PC-3 (cell line): ENCODE measurements at places on chromosomes 7 and 10. TPM values are rescaled to one million over a fixed set of nuclear protein-coding genes. Genes with fewer than 3 reads are reported as not detected.
A peak's percentile ranks its signal among the peaks of the same experiment; 100 is the strongest.

The PARD3 gene
- 149 and 154 TPM in 2 replicates for total RNA-seq

The BET1 gene
- total RNA-seq, result 7.9 and 12.1 TPM in 2 replicates

The TWIST1 gene
- total RNA-seq, result 15.7 and 22.3 TPM in 2 replicates

The AHCYL2 gene
- 7.9 and 9.2 TPM in 2 replicates for total RNA-seq

GRCh38 chr7:43649755-43650274, 66.9 kb downstream of the STK17A start:
- H3K27ac ChIP-seq, result peak overlapping the region; percentile 99
- peaks cover 13% of the 10 kb centered on the region; the same call in 1 of the 2 replicates for H3K36me3 ChIP-seq
- H3K4me1 ChIP-seq, result peaks cover 73% of the 10 kb centered on the region
- peak; percentile 92 for DNase-seq
- no peaks in the 10 kb centered on the region for H3K27me3 ChIP-seq

DNA sequence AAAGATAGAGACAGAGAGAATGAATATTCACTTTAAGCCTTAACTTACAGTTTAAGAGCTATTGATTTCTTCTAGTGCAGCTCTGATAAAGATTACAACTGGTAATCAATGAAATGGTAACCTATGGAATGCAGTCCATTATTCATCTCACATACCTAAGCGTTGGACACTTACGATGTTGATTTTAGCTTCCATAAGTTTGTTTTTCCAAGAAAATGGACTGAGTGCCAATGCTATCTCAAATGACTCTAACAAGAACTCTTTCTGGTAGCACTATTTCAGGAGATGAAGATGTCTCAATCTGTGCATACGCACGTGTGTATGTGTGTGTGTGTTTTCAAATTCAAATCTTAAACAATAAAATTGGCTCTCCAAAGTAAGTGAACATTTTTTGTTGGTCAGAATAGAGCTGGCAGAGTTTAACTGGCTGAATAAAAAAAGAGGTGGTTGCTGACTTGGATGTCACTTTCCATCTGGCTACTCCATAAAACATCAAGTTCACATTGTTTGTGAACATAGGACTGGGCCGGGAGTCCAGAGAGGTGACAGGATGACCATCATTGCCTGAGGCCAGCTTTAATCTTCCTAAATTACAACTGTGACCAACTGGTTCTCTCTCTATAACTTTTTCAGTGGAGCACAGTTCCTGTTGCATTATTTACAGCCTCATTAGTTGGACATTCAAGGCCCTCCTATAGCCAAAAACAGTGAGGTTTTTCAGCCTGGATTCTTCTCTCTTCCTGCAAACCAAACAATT, 106.9 kb upstream of the CSTF2T start:
- no peak overlapping the region for H3K4me3 ChIP-seq
- peaks cover 37% of the 10 kb centered on the region for H3K4me1 ChIP-seq
- peak overlapping the region; percentile 49 for H3K27ac ChIP-seq
- no peaks in the 10 kb centered on the region for H3K27me3 ChIP-seq

GRCh38 chr10:48523820-48524758, 80.8 kb downstream of the ARHGAP22 start:
- no peak overlapping the region for H3K27ac ChIP-seq
- peaks cover 4% of the 10 kb centered on the region; the same call in 1 of the 2 replicates for H3K27me3 ChIP-seq
- H3K4me1 ChIP-seq, result peaks cover 4% of the 10 kb centered on the region; the same call in 1 of the 2 replicates
- H3K4me3 ChIP-seq, result peak overlapping the region; percentile 72

GRCh38 chr7:22348379-22348778, 8.6 kb downstream of the RAPGEF5 start:
- no peak overlapping the region for H3K27ac ChIP-seq
- no peak overlapping the region for H3K4me3 ChIP-seq
- H3K36me3 ChIP-seq, result no peaks in the 10 kb centered on the region
- H3K4me1 ChIP-seq, result peaks cover 44% of the 10 kb centered on the region

DNA sequence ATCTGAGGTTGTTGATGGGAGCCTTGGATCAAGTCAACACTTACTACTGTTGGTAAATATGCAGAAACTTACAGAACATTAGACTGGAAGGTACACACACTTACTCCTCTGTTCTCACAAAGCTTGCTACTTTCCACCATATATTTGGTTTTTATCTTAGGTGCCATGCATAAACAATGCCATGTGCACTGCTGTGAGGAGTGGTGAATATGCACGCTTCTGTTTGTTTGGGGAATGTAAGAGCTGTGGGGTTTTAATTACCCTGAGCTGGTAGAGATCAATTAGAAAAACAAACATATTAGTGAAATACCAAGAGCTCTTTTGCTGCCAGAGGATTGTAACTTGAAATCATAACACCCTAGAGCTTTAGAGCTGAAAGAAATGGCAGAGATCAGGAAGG, 79.8 kb upstream of the ARID5B start:
- H3K36me3 ChIP-seq, result no peaks in the 10 kb centered on the region
- H3K4me1 ChIP-seq, result peaks cover 19% of the 10 kb centered on the region
- no peak for DNase-seq

GRCh38 chr10:34520510-34520909, 294.6 kb downstream of the PARD3 start:
- H3K27me3 ChIP-seq, result no peaks in the 10 kb centered on the region
- peak overlapping the region; percentile 84 for H3K27ac ChIP-seq
- H3K4me3 ChIP-seq, result peak overlapping the region; percentile 4; the same call in 1 of the 2 replicates
- H3K36me3 ChIP-seq, result 0 out of 2 replicates have a peak, but pooled peaks cover 3% of the 10 kb centered on the region

- H3K27me3 ChIP-seq, result no peaks in the 10 kb centered on the region
- H3K4me3 ChIP-seq, result no peak overlapping the region
- H3K4me1 ChIP-seq, result peaks cover 16% of the 10 kb centered on the region
- H3K36me3 ChIP-seq, result no peaks in the 10 kb centered on the region
- no peak overlapping the region for H3K27ac ChIP-seq
- DNase-seq, result no peak
Observed at GRCh38 chr10:92756201-92757065, 66.7 kb downstream of the HHEX start.

DNA sequence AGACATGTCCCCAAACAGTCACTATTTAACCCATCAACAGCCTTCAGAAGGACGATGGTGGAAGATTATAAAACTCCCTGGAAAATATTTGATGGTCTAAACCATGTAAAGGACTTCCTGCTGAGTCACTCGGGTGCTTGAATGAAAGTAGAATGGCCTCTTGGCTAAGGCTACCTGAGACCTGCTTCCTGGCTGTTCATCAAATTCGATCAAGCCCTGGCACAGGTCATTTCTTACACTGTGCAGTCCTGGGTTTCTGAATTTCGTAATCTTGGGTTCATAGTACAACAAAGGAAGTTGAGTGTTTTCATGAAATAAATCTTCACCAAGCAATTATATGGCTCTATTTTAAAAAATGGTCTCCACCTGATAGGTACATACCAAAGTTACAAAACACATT, 260.3 kb upstream of the RNF32 start:
- H3K27me3 ChIP-seq, result peaks cover 85% of the 10 kb centered on the region
- DNase-seq, result peak; percentile 21
- H3K27ac ChIP-seq, result no peak overlapping the region
- H3K4me3 ChIP-seq, result no peak overlapping the region
- no peaks in the 10 kb centered on the region for H3K4me1 ChIP-seq
- H3K36me3 ChIP-seq, result no peaks in the 10 kb centered on the region
